ENCODE measurements at places on chromosomes 12 and 14.

GRCh38 chr12:6548966-6549683 is 6.7 kb downstream of the IFFO1 start:
- no peak for DNase-seq

GRCh38 chr14:90058876-90059458 is 2.8 kb upstream of the KCNK13 start:
- no peak for DNase-seq

- no peak for DNase-seq
Measured at GRCh38 chr12:52247622-52248540, 14.8 kb downstream of the KRT7 start.

DNA sequence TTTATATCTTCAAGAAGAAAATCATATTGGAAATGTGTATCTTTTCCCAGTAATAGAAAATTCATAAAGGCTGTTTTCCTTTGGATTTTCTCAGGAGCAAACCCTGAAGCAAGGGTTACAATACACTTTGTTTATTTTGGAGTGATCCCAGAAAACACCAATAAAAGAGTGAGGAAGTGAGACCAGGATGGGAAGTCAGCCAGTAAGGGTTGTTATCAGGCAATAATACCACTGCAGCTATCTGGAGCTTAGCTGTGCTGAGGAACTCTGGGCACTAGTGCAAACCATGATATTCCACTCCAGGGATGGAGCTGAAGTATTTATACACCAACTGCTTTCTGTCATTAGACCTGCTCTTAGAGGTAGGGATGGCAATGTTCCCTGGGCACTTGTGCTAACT is 1002.3 kb downstream of the FLRT2 start:
- no peak for DNase-seq

DNA sequence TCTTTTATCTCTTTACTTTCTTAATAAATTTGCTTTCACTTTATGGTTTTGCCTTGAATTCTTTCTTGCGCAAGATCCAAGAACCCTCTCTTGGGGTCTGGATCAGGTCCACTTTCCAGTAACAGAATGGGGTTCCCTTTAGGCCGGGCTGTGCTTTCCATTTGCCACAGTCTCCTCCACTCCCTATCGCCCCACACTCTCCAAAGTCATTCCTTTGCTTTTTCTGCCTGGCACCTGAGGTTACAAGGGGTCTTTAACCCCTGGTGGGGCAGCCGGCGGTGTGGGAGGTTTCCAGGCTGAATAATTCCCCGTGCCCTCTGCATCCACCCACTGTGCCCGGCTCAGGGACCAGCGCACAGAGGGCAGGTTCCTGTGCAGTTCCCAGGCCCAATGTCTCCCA is 42.9 kb upstream of the LHX5 start:
- DNase-seq, result no peak

GRCh38 chr12:103773109-103773910 is 67.7 kb downstream of the NT5DC3 start:
- no peak for DNase-seq

GRCh38 chr14:50344116-50344775 is 32.1 kb downstream of the DMAC2L start:
- no peak for DNase-seq

GRCh38 chr14:20556500-20557211 is 4.2 kb downstream of the RNASE9 start:
- DNase-seq, result no peak

DNA sequence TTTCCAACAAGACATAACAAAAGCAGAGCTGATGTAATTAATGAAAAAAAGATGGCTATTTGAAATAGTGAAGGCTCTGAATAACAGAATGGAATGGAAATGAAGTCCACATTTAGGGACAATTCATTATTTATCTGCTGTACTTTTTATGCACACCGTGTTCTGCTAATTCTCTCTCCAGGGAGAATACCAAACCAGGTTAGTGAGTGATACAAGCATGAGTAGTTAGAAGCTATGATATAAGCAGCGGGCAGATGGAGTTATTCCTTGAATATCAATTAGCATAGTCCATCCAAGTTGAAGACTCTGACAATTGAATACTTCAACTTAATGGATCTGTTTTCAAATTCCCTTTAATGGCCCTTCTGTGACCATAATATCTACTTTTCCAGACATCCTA is 162.1 kb upstream of the TMTC2 start:
- DNase-seq, result no peak

DNA sequence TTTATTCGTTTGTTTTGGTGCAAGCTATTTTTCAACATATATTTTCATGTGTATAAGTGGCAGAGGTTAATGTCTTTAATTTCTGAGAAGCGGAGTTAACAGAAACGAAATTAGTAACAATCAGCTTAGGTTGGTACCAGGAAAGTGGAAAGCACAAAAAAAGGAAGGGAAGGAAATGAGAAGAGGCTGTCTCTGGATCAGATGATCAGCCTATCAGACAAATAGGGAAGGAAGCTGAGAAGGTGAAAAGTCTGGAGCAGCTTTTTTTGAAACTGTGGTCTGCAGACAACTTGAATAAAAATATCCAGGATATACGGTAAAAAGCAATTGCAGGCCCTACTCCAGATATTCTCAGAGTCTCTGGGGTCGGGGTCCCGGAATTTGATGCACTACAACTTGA is 265.0 kb downstream of the SSPN start:
- no peak for DNase-seq

GRCh38 chr12:5204271-5204670 is 160.6 kb downstream of the KCNA5 start:
- DNase-seq, result peak; percentile 83

GRCh38 chr12:72346363-72346944 is 74.3 kb downstream of the TRHDE start:
- DNase-seq, result peak; percentile 85

- no peak for DNase-seq
Measured at GRCh38 chr12:45336762-45337596, 121.1 kb downstream of the ANO6 start.

DNA sequence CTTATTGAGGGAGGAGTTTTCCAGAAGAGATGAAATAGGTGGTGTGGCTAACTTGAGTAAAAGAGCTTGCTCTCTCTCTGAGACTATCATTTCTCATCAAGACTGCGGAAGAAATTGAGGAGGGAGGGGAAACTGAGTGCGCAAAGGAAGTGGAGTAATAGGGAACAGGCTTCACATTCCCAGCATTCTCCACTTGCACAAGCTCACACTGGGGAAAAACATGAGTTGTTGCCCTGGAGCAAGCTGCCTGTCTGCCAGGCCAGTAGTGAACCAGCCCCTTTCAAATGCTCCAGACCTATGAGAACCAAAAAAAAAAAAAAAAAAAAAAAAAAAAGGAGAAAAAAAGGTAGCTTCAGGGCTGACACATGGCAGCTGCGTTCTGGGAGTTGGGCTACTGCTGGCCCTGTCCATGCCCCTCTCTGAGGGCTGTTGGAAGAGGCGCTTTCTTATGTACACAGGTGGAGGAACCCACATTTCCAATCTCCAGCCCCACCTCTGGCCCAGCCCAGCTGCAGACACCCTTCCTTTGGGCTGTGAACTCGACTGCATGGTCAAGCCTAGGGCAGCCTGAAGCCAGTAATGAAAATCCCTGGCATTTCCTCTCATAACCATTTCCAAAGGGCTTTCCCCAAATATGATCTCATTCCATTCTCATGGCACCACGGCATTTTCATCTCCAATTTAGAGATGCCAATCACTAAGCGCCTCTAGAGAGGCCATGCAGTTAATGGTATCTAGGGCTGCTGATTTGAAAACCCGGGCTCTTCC is 32.5 kb upstream of the EMP1 start:
- peak; percentile 36 for DNase-seq

DNA sequence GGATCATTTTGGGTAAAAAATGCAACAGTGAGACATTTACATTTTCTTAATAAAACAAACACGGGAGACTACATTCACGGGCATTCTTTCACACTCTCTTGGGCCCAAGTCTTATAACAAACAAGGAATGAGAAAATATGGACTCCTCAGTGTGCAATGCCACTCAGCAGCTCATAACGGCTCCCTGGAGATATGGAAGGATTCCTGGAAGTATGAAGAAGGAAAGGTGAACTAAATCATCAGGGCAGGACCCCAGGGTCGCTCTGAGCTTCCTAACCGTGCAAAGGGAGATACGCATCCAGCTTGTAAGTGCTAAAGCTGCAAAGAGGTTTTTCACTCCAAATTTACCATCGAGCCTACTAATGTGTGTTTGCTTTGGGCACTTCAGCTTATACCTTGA is 33.5 kb upstream of the CCDC91 start:
- DNase-seq, result no peak

DNA sequence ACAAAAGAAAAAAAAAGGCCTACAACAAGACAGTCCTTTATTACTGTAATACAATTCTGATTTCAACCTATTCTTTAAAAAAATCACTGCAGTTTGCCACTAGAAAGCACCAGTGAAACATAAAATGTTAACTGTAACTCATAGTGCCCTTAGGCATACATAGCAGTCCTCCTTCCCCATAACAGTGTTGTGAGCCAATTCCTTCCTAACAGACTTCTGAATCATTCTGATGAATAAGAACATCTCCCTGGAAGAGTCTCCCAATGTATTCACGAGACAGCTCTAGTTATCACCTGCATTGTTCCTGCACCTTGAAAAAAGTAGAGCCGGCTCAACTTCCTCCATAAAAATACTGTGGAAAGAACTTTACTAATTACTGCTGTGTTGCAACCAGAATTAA is 213.6 kb upstream of the FSCB start:
- DNase-seq, result no peak

DNA sequence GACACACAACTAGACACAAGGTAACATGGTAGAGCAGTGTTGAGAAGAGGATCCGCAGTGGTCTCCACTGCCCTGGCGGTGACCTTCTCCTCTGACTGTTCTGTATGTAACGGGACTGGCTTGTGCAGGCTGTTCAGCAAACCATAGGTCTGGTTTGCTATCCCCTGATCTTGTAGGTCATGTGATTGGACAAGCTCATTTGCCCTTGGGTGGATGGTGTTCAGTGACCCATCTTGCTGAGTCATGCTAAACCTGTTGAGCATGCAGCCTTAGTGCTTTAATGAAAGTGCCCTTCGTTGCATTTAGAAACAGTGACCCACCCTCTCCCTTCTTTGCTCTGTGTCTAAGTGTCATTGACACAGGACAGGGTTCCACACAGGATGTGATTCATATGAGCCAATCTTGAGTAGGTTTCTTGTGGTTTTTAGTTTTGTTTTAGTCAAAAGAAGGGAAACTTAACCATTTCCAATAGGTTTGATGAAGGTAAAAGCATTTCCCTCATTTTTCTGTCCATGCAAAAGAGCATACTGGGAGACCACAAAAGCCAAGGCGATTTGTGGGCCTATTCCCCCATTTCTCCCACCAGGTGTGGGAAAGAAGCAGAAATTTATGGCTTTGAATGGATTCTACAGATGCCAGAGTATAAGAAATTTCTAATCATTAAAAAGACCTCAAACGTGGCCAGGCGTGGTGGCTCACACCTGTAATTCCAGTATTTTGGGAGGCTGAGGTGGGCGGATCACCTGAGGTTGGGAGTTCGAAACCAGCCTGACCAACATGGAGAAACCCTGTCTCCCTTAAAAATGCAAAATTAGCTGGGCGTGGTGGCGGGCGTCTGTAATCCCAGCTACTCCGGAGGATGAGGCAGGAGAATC is 32.6 kb upstream of the HIF1A start:
- DNase-seq, result no peak

DNA sequence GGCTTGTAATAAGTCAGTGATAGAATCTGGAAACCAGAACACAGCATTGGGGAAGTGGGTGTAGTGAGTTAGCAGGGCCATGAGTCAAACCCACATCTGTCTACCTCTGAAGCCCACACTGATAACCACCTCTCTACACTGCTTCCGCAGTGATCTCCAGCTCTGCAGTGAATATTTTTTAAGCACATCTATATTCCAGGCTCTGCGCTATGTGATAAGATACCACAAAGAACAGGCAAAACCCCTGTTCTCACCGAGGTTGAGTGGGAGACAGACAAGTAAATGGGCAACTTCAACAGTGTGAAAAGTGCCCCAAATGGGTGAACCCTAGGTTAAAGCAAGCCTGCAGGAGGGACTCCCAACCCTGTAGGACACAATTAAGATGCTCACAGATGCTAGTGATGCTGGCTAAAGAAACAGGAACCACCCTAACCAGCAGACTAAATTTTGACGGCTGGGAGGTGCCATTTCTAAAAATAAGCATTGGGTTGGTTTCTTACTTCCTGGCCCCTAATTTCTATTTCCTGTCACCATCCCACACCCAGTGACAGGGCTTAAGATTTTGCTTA is 375.0 kb downstream of the DPF3 start:
- DNase-seq, result no peak

GRCh38 chr14:26281280-26281998 is 316.4 kb downstream of the NOVA1 start:
- DNase-seq, result no peak

DNA sequence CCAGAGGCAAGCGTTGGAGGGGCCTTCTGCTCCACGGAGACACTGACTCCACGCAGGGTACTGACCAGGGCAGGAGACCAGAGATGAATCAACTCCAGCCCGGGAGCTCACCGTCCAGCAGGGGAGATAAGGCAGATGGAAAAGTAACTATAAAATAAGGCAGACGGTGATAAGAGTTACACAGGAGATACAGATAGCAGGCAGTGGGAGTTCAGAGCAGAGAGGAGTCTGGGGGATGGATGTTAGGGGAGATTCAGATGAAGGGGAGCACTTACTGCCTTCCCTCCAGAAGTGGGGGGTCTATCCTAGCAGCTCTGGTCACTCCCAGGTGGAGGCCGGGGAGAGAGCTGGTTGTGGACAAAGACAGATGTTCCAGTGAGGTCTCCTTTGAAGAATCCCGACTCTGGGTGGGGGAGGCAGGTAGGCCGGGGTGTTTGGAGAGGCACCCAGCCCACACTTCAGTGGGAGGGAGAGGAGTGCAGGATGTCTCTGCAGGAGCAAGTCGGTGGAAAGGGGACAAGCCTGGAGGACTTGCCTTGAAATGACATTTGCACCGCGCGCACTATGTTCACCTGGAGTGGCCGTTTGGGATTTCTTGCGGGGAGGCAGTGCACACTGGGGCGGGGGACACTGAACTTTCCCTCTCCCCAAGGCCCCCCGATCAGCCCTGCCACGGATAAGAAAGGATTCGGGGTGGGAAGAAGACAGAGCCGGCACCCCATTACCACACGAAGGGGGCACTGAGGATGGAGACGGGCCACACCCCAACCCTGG is 1.2 kb downstream of the PITPNM2 start:
- DNase-seq, result no peak

- no peak for DNase-seq
Measured at GRCh38 chr14:102116361-102117180, 23.1 kb upstream of the WDR20 start.

DNA sequence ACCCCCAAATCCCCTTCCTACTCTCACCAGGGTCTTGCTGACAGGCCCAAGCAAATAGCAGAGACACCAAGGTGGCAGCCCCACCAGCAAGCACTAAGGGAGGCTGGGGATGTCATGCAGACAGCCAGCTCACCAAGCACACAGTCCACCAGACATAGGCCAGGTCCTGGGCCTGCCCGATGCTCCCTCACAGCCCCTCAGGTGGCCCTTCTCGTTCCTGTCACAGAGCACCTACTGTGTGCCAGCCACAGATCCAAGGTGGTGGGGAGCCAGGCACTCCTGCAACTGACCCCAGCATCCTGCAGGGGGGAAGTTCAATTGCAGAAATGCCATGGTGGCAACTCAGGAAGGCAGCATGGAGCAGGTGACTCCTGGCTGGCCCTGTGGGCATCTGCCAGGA is 60.5 kb upstream of the PNMA1 start:
- DNase-seq, result no peak
